ENCODE measurements at places on chromosomes 16 and 17.

DNA sequence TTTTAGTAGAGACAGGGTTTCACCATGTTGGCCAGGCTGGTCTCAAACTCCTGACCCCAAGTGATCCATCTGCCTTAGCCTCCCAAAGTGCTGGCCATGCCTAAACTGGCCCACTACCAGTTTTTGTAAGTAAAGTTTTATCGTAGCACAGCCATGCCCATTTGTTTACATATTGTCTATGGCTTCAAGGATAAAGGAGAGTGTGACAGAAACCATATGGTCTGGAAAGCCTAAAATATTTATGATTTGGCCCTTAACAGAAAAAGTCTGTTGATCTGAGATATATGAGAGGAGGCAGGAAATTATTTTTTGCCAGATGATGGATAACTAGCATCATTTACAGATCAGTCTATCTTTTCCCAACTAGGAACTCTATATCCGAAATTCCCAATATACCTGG is 4.5 kb downstream of the AKAP10 start:
- DNase-seq = no peak

- DNase-seq = no peak
Observed at GRCh38 chr17:65918500-65918899, 273.4 kb downstream of the CEP112 start.

DNA sequence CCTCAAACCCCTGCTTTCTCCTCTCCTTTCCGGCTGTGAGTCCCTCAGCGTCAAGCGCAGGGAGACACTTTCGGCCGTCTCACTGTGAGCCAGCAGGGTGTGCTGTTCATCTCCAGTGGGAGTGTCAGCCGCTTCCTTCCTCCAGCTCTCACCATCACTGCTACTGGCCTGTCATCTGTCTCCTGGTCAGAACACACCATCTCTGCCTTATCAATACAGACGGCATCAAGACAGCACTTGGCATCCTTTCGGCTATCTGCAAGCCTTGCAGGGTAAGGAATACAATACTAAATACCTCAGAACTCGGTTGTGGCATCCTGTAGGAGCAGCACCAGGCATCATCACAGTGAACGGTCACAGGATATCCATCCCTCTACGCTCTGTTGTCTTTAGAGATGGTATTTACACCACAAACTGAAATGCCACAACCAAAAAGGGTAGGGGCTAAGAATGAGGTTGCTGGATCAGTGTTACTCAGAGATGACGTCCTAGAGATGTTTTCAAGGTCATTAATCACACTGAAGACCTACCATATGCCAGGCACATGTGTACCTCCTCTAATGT is 20.7 kb upstream of the CMTM4 start:
- DNase-seq = no peak

DNA sequence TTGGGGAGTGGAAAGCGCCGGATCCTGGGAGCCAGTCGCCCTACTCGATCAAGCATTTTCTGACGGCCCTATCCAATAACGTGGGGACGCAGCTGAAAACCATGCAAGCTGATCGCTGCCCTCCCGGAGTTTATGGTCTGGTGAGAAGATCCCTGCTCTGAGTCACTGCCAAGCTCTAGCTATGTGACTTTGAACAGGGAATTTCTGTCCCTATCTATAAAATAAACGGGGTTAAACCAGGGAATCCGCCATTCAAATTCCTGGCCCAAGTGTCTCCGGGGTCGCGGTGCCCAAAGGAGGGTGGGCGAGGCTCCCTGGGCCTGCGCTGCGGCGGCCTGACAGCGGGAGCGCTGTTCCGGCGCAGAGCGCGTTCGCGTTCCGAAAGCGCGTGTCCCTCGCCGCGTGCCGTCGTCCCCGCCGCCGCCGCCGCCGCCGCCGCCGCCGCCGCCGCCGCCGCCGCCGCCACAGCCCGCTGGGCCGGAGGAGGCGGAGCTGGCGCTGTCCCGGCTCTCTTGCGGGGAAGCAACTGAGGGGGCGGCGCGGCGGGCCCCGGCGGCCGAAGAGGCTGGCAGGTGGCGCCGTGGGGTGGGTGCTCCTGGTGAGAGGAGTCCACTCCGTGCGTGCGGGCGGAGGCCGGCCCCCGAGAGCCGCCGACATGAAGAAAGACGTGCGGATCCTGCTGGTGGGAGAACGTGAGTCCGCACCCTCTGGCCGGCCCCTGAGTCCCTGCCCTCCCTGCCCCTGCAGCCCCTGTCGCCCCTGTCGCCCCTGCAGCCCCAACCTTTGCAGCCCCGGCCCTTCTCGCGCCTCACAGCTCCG is at the start of gene RHOT1:
Gene RHOT1, plus strand, starts transcription at position 465 of the 819 bp plus-strand sequence. Its CDS starts 191 bp downstream, at position 656.
- peak; percentile 84 for DNase-seq

DNA sequence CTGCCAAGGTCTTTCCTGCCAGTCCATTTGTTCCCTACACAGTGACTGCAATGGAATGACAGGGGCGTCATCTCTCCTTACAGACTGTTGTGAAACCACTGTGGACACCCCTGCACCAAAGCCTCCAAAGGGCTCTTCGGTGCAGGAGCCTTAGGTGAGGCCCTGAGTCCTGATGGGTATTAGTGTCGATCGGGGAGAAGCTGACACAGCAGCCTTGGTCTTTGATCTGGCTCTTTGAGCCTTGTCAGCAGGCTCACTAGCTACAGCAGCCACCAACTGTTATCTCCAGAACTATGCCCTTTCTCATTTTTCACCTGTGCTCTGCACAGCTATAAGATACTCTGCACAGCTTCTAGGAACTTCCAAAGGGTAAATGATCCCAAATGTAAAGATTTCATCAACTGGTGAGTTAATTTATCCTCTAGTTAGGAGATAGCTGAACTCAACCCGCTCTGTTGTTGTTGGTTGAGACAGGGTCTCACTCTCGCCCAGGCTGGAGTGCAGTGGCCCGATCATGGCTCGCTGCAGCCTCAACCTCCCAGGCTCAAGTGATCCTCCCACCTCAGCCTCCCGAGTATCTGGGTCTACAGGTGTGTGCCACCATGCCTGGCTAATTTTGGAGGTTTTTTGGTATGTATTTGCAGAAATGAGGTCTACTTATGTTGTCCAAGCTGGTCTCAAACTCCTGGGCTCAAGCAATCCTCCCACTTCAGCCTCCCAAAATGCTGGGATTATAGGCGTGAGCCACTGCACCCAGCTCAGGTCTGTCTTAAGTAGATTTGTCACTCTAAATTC is 19.7 kb downstream of the G6PC1 start:
- peak; percentile 81 for DNase-seq

DNA sequence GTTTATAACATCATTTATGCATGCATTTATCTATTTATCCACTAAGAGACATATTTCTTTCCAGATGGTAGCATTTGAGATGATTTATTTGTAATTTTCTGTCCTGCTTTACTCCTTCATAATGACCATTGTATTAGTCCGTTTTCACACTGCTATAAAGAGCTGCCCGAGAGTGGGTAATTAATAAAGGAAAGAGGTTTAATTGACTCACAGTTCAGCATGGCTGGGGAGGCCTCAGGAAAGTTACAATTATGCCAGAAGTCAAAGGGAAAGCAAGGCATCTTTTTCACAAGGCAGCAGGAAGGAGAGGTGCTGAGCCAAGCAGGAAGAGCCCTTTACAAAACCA is 28.6 kb downstream of the TRIM25 start:
- no peak for DNase-seq

DNA sequence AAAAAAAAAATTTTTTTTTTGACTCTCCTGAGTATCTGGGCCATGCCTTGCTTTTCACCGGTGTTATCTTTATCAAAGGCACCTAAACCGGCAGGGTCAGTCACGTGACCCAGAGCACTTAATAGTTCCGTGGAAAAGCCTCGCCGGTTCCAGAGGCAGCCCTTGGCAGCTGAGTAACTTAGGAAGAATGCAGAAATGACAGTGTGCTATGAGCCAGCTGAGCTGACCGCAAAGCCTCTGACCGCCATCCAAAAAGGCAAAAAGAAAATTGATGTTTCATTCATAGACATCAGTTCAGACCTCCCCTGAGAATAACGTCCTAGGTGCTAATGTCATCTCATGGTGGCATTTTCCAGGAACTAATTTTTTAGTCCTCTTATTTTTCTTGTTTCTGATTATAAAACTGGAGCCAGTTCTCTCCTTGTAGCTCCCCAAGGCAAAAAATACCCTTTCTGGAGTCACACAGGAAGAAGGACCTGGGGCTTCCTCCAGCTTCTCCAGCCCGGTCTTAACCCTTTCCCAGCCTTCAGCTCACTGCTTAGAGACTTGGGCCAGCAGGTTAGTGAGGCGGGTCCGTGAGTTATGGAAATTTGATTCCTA is 122.6 kb downstream of the SOCS1 start:
- no peak for DNase-seq

DNA sequence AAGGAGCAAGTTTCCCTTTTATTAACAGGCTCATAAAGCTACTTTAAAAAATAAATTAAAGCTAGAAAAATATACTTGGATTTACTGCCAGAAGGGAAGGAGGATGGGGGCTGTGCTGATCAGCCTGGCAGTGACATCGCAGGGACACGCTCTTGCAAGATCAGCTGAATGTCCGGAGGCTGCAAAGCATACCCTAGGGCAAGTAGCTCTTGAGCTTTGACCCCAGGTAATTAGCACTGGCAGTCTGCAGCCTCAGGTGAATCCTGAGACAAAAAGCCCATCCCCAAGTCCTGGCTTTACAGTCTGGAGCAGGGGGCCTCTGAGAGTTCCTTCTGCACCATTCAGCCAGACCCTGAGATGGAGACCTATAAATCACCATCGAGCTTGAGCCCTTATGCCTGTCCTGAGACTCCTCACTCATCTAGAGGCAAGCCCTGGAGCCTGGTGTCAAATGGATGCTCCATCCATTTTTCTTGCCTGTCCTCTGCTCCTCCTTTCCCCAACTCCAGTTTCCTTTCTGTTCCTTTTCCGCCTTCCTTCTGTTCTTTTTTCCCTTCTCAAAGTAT is 131.7 kb downstream of the TMEM114 start:
- no peak for DNase-seq

- no peak for DNase-seq
Observed at GRCh38 chr17:74592087-74592990, at the start of gene CD300LD. TSS of gene CD300LD (minus strand) at chr17:74592283. CDS start at chr17:74592202, 81 bp downstream.

DNA sequence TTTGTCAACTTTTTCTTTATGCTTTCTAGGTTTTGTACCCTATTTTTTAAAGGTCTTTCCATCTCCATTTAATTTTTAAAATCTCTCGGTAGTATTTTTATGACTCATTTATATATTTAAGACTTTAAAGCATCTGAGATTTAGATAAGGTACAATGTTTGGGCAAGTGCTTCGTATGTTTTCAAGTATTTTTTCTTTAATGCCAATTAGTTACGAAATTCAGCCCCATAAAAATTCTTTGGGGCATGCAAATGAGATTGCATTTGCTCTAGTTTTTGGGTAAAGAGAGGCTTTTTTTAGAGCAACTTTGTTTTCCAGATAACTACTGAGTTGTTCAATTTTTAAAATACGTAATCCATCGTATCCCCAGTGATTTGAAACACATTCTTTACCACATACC is 65.3 kb upstream of the CRHR1 start:
- no peak for DNase-seq

DNA sequence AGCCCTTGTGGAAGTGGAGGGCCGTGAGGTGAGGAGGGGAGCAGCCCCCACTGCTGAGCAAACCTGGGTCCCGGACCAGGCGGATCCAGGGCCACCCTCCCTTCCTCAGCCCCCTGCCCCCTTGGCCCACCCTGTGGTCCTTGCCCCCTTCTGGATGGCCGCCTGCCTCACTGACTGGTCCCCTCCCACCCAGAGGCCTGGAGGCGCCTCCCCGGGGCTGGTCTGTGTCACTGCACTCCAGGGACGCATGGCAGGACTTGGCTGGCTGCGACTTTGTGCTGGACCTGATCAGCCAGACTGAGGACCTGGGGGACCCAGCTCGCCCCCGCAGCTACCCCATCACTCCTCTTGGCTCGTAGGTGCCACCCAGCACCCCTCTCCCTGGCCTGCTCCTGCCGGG is 19.2 kb upstream of the SMIM5 start:
- no peak for DNase-seq

DNA sequence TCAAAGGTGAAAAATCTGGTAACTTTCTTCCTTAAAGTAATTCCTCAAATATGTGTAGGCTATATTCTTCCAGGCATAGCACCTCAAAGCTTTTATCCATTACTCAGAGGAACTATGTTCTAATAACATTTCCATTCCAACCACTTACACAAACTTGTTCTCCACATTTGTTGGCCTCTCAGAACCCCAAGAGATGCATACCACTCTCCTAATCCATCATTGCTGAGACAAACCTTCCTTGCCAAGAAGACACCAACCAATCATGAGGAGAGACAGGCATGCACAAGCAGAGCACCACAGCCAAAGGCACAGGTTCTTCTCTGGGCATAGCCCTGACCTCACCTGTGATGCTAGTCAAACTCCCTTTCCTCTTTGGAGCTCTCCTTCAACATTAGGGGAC is 20.9 kb downstream of the CDH11 start:
- DNase-seq = no peak

GRCh38 chr16:1378804-1379303 is 27.1 kb downstream of the GNPTG start:
- peak; percentile 68 for DNase-seq

- no peak for DNase-seq
Observed at GRCh38 chr16:47873434-47873833, 282.4 kb downstream of the ABCC12 start.

GRCh38 chr17:72008236-72008876 is 112.5 kb upstream of the SOX9 start:
- no peak for DNase-seq

DNA sequence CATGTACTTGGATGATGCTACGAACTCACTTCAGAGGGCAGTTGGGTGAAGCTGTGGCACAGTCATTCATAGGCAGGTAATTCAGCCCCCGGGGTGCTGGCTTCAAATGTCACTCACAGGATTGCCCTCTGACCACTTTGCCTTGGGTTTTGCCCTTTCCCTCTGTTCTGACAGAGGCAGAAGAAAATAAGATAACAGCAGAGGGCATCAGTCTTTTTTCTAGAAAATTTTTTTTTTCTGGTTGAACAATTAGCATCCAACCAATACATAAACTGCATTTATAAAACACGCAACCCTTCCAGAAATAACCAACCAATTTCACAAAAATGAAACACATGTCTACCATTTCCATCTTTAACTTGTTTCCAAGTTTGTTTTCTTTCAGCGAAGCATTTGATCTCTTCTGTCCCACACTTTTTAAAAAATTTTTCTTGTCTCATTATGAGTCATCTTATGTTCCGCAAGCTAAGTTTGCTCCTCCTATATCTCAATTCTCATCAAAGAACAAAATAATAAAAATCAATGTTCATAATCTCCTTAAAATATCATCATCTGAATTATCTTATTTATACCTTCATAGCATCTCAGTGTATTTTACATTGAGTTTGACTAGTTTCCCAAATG is 15.6 kb downstream of the NACA2 start:
- DNase-seq = no peak

GRCh38 chr17:37796076-37796475 is 51.2 kb upstream of the HNF1B start:
- DNase-seq = no peak

- DNase-seq = no peak
Observed at GRCh38 chr16:83849421-83849820, 41.6 kb downstream of the HSBP1 start.

DNA sequence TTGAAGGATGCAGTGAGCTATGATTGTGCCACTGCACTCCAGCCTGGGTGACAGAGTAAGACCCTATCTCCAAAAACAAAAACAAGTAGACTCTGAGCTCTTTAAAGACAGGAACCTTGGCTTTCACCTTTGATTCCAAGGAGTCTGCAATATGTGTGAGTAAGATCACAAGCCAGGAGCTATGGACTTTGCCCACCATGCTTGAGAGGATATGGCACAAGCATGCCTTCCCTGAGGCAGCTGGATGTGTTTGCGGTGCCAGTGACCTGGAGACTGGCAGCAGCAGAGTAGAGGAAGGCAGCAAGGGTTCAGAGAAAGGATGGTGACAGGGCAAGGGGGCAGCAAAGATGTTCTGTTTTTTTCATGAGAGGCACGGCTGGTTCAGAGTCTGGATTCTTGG is 14.5 kb upstream of the PRKCA start:
- DNase-seq = no peak

Data from MM.1S (cell line).